Effector memory CD8-positive, alpha-beta T cell (primary cell): ENCODE measurements at places on chromosomes 16 and 17.
A peak's percentile ranks its signal among the peaks of the same experiment; 100 is the strongest.

DNA sequence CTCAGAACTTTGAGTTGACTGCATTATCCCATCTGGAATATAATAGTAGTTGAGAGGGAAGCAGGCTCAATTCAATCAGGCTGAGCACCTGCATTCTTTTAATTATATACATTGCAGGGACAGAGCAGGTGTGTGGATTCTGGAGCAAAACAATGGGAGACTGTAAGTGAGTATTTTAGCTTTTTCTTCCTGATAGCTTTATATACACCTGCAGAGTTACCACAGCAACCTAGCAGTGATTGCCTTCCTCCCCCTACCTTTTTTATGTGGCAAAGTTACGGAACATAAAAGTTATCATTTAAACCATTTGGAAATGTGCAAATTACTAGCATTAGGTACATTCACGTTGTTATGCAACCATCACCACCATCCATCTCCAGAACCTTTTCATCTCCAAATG, 25.4 kb upstream of the RHOT1 start:
- H3K4me1 ChIP-seq = peaks cover 3% of the 10 kb centered on the region
- H3K27me3 ChIP-seq = peaks cover 7% of the 10 kb centered on the region
- H3K4me3 ChIP-seq = no peak overlapping the region

DNA sequence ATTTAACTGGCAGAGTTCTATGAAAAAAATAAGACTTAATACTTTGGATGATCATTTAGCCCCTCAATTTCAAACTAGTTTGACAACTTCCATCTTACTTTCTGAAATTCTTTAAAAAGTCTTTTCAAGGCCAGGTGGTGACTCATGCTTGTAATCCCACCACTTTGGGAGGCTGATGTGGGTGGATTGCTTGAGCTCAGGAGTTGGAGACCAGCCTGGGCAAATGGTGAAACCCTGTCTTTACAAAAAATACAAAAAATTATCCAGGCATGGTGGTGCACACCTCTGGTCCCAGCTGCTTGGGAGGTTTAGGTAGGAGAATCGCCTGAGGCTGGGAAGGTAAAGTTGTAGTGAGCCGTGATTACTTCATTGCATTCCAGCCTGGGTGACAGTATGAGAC, 154.4 kb downstream of the TANC2 start:
- no peaks in the 10 kb centered on the region for H3K36me3 ChIP-seq
- H3K4me3 ChIP-seq = no peak overlapping the region
- no peak for DNase-seq

DNA sequence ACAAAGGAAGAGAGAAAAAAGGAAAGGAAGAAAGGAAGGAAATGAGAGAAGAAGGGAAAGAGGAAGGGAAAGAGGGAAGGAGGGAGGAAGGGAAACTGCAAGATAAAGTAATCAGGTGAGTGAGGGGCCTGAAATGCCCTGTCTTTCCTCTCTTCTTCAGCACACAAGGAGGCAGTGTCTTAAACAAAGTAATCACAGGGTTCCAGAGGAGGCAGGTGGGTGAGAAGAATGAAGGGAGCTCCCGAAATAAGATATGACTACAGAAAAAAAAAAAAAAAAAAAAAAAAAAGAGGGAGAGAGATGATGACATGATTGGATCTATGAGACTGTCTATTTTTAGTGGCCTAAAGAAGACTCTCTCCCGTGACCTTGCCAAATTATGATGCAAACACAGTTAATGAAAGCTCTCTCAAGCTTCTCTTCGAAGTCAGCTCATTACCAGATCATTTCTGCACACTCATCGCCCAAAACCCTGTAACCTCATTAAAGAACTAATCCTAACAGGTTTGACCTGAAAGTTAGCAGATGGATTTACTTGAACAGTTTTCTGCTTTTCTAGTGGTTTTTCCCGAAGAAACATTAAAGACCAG, 53.6 kb downstream of the CDH11 start:
- H3K36me3 ChIP-seq = no peaks in the 10 kb centered on the region
- no peak overlapping the region for H3K27ac ChIP-seq
- H3K4me3 ChIP-seq = no peak overlapping the region
- no peaks in the 10 kb centered on the region for H3K27me3 ChIP-seq

DNA sequence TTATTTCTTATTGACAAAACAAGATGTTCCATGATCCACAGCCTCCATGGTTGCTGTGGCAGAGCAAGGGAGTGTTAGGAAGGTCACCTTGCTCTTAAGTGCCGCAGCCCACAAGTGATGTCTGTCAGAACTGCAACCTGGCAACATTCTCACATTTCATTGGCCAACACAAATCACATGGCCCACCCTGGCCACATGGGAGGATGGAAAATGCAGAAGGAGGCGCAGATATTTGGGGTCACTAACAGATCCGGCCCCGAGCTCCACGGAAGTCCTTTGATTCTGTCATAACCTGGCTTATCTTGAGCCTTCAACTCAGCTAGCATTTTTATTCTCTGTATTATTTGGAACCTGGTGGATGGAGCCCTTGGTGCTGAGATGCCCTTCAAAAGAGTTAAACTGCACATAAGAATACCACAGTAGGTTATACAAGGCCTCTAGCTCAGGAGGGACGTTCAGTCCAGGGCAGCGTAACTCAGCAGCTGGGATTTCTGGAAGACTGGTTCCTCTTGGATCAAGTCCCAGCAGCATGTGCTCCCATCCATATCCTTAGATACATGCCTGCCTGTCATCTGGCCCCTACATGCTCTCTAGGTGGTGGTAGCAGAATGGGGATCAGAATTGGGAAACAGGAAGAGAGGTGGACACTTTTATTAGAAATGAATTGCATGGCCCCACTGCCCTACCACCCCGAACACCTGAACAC, 508.1 kb downstream of the HAPSTR1 start:
- no peak for DNase-seq
- no peak overlapping the region for H3K27ac ChIP-seq
- H3K4me1 ChIP-seq = no peaks in the 10 kb centered on the region
- H3K27me3 ChIP-seq = no peaks in the 10 kb centered on the region
- no peaks in the 10 kb centered on the region for H3K36me3 ChIP-seq

DNA sequence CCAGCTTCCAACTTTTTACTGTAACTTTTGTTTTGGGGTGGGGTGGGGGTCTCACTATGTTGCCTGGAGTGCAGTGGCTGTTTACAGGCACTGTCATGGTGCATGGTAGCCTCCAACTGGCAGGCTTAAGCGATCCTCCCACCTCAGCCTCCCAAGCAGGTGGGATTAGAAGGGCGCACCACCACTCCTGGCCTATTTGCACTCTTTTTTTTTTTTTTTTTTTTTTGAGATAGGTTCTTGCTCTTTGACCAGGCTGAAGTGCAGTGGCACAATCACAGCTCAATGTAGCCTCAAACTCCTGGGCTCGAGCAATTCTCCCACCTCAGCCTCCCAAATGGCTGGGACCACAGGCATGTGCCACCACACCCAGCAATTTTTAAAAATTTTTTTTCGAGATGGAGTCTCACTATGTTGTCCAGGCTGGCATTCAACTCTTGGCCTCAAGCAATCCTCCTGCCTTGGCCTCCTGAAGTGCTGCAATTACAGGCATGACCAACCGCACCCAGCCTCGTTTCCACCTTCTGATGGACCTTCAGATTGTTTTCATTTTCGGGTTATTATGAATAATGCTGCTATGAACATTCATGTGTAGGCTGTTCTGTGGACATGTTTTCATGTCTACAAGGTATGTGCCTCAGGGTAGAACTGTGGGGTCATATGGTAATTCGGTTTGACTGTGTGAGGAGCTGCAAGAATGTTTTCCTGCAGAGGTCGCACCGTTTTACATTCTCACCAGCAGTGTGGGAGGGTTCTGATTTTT, 10.9 kb downstream of the TRAP1 start:
- no peak overlapping the region for H3K4me3 ChIP-seq
- H3K27ac ChIP-seq = no peak overlapping the region
- no peaks in the 10 kb centered on the region for H3K27me3 ChIP-seq
- DNase-seq = no peak
- H3K36me3 ChIP-seq = no peaks in the 10 kb centered on the region
- no peaks in the 10 kb centered on the region for H3K4me1 ChIP-seq

GRCh38 chr17:27578718-27579085, 52.3 kb upstream of the LGALS9 start:
- no peaks in the 10 kb centered on the region for H3K27me3 ChIP-seq
- no peak overlapping the region for H3K4me3 ChIP-seq
- DNase-seq = no peak
- H3K27ac ChIP-seq = peak overlapping the region; percentile 67
- peaks cover 3% of the 10 kb centered on the region for H3K36me3 ChIP-seq

- peaks cover 32% of the 10 kb centered on the region for H3K4me1 ChIP-seq
- peak; percentile 96 for DNase-seq
- peak overlapping the region; percentile 69 for H3K4me3 ChIP-seq
- H3K27ac ChIP-seq = peak overlapping the region; percentile 98
Measured at GRCh38 chr17:81094509-81095382, 59.8 kb downstream of the BAIAP2 start.

- H3K27me3 ChIP-seq = peaks cover 16% of the 10 kb centered on the region
- no peak for DNase-seq
- no peak overlapping the region for H3K4me3 ChIP-seq
- H3K36me3 ChIP-seq = no peaks in the 10 kb centered on the region
- H3K27ac ChIP-seq = no peak overlapping the region
- no peaks in the 10 kb centered on the region for H3K4me1 ChIP-seq
Measured at GRCh38 chr16:50407351-50407750, 38.6 kb upstream of the BRD7 start.

GRCh38 chr16:63614429-63614828, 1507.4 kb downstream of the CDH11 start:
- H3K36me3 ChIP-seq = no peaks in the 10 kb centered on the region
- no peak overlapping the region for H3K27ac ChIP-seq
- no peak for DNase-seq
- H3K27me3 ChIP-seq = no peaks in the 10 kb centered on the region

- peaks cover 8% of the 10 kb centered on the region for H3K36me3 ChIP-seq
- H3K27ac ChIP-seq = peak overlapping the region; percentile 73
- H3K4me3 ChIP-seq = no peak overlapping the region
- peaks cover 23% of the 10 kb centered on the region for H3K4me1 ChIP-seq
- no peaks in the 10 kb centered on the region for H3K27me3 ChIP-seq
- DNase-seq = no peak
Measured at GRCh38 chr16:48535831-48536613, 74.0 kb downstream of the N4BP1 start.

GRCh38 chr16:74944466-74944865, 40.5 kb downstream of the WDR59 start:
- H3K4me1 ChIP-seq = no peaks in the 10 kb centered on the region
- no peak for DNase-seq
- H3K36me3 ChIP-seq = peaks cover 60% of the 10 kb centered on the region
- H3K27me3 ChIP-seq = no peaks in the 10 kb centered on the region

DNA sequence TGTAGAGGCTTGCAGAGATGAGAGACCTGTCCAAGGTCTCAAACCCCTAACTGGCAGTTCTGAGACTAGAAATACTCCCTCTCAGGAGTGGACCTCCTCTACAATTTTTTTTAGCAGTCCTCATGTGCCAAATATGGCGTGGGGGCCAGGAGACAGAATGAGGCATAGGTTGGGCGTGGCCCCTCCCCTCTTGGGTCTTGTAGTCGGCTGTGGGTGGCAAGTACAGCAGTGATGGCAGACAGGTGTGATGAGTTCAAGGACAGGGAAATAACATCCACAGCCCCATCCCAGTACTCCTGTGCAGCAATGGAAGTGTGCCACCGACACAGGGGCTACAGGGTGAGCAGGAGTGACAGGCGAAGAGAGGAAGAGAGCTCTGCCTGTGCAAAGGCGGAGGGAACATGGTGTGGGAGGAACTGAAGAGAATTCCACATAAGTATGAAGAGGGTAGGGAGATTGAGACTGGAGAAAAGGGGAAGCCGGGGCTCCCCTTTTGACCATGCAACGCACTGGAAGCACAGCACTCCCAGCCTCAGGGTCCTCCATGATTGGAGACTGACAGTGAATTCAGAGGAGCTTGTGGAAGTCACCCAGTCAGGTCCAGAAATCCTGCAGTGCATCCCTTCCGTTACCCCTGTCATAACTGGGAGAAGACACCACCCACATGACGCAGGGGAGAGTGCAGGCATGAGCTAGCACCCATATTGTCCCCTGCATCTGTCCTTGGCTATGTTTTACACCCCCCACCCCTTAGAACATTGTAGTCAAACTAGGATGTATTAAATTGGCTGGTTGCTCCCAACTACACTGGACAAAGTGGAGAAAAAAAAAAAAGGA, 14.8 kb upstream of the CETP start:
- no peak overlapping the region for H3K4me3 ChIP-seq
- peak overlapping the region; percentile 42 for H3K27ac ChIP-seq
- peaks cover 49% of the 10 kb centered on the region for H3K36me3 ChIP-seq
- DNase-seq = no peak
- no peaks in the 10 kb centered on the region for H3K27me3 ChIP-seq

- H3K4me1 ChIP-seq = peaks cover 9% of the 10 kb centered on the region
- no peak overlapping the region for H3K4me3 ChIP-seq
- peaks cover 32% of the 10 kb centered on the region for H3K36me3 ChIP-seq
- no peak for DNase-seq
- no peaks in the 10 kb centered on the region for H3K27me3 ChIP-seq
- H3K27ac ChIP-seq = no peak overlapping the region
Measured at GRCh38 chr16:85785927-85786326, 13.4 kb downstream of the EMC8 start.

GRCh38 chr17:75776386-75777295, 8.0 kb upstream of the UNK start:
- H3K27me3 ChIP-seq = no peaks in the 10 kb centered on the region
- H3K4me3 ChIP-seq = peak overlapping the region; percentile 99
- H3K27ac ChIP-seq = peak overlapping the region; percentile 100
- H3K36me3 ChIP-seq = peaks cover 76% of the 10 kb centered on the region
- peaks cover 26% of the 10 kb centered on the region for H3K4me1 ChIP-seq
- DNase-seq = peak; percentile 31

DNA sequence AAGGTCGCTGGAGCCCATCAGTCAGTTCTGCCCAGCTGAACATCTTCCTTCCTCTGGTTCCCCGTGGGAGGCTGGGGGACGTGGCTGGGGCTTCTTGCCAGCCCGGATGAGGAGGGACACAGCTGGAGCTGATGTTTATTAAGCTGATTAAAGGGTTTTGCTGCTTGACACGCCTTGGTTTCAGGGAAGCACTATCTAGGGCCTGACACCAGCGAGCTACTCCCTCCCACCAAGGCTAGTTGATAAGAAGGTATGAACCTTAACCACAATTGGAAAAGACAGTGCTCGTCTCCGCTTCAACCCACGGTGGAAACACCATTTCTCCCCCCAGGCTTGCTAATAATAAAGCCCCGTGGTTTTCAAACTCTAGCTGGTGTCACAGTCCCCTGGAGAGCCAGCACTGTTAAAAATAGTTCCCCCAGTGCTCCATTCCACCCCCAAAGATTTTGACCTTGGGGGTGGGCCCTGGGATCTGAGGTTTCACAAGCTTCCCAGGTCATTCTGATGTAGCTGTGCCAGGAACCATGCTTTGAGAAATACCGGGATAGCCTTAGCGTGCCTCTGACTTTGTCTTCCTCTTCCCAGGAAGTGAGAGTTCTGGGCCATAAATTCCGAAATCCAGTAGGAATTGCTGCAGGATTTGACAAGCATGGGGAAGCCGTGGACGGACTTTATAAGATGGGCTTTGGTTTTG, 5.5 kb downstream of the DHODH start:
- H3K27ac ChIP-seq = peak overlapping the region; percentile 68
- DNase-seq = no peak
- H3K27me3 ChIP-seq = no peaks in the 10 kb centered on the region
- H3K4me1 ChIP-seq = peaks cover 11% of the 10 kb centered on the region
- peak overlapping the region; percentile 37 for H3K4me3 ChIP-seq
